ENCODE measurements at places on chromosomes 16 and 17.

DNA sequence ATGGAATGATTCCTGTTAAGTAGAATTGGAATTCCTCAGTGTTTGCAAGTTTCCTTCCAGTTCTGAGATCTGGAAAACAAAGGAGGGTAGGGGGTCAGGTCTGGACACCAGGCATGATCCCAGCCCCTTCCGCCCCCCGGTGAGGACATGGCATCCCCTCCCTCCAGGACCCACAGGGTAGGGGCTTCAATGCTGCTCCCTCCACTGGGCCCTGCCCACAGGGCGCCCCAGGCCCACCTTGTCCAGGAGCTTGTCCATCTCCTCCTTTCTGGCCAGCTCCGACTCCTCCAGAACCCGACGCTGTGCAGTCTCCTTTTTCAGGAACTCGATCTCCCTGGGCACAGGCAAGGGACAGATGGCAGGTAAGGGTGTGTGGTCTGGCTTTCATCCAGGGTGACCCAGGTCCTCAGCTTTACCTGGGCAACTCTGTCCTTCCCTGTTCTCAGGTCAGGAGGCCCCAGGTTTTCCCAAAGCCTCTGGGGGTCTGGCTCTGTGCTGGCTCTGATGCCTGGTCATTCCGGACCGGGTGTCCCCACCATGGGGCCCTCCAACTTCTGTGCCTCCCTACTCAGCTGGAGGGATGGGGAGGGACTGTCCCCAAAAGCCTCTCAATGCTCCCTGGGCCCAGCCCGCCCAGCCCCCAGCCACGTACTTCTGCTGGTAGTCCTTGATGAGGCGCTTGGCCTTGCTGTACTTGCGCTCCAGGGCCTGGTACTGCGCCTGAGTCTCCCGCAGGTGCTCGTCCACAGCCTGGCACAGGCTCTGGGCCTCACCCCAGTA is 5.5 kb upstream of the SAMD14 start:
- DNase-seq = no peak

DNA sequence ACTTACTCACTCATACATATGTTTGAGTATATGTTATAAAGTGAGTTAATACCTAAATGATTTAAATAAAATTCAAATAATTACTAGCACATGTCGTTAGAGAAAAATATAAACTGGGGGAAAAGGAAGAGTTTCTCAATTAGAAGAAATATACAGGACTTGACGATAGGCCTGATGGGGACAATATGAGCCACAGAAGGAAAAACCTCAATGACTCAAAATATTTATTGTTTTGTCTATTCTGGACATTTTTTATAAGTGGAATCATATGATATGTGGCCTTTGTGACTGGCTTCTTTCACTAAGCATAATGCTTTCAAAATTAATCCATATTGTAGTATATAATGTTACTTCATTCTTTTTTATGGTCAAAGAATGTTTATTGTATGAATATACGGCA is 339.2 kb upstream of the PMFBP1 start:
- no peak for DNase-seq

DNA sequence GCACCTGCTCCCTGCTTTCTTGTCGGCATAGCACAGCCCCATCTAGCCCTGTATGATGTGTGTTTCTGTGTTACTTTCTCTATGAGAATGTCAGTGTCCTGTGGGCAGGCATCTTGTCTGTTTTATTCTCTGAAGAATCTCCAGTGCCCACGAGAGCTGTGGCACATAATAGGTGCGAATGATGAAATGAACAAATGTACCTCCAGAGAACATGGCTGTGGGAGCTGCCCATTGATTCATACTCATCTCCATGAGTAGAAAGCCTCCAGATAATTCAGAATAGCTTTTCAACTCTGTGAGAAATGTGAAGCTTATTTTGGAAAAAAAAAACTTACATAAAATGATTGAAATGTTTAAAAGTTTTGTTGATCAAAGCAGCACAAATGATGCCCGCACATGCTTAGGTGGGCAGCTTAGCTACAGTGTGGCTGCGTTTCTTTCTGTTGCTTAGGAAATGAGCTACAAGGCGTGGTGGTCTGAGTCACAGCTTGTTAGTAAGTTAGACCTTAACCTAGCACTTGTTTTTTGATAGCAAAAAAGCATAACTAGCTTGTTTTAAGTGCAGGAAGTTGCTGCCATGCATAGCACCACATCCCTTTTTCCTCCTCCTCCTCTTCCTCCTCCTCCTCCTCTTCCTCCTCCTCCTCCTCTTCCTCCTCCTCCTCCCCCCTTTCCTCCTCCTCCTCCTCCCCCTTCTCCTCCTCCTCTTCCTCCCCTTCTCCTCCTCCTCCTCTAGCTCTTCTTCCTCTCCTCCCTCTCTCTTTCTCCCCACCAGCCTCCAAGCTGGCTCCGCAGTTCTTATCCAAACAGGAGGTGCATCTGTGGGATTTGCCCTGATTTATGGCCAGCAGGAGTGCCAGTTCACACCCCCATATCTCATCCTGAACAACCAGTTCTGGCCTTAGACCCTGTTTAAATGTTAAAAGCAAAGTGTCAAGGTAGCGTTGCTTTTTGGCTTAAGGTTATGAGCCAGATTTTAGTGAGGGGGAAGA is 221.5 kb downstream of the IRF8 start:
- DNase-seq = no peak

GRCh38 chr16:66251476-66252160 is 114.9 kb upstream of the CDH5 start:
- no peak for DNase-seq

DNA sequence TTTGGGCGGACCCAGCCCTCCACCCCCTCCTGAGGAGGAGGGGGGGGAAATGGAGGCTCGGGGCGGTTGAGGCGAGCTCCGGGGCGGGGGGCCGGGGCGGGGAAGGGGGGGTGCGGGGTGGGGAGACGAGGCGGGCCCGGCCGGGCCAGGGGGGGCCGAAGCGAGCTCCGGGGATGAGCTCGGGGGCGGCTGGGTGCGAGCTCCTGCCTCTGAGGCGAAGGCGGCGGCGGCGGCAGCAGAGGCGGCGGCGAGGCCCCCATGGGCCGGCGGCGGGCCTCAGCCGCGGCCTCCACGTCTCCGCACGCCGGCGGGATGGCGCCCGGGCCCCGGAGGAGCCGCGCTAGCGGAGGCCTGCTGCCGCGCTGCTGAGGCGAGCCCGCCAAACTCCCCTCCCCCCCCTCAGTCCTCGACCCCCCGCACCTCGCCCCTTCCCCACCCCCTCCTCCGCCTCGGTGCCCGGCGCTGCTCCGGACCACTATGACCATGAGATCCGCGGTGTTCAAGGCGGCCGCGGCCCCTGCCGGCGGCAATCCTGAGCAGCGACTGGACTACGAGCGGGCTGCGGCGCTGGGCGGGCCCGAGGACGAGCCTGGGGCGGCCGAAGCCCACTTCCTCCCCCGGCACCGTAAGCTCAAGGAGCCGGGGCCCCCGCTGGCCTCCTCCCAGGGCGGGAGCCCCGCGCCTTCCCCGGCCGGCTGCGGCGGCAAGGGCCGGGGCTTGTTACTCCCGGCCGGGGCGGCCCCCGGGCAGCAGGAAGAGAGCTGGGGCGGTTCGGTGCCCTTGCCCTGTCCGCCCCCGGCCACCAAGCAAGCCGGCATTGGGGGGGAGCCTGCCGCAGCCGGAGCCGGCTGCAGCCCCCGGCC is 596 bp downstream of the MSL1 start:
- no peak for DNase-seq
